ENCODE measurements at places on chromosomes 13 and 19.

DNA sequence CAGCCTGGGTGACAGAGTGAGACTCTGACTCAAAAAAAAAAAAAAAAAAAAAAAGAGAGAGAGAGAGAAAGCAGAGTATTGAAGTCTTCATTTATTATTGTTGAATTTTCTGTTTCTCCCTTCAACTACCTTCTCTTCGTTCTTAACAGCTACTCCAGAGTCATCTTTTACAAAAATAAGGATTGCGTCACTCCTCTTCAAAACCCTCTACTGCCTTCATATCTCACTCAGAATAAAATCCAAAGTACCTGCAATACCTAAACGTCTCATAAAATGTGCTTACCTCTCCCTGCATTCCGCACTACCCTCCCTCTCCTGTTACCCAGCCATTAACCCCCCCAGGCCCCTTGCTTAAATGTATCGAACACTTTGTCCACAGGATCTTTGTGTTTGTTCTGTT lies 17.4 kb upstream of the RPL21 start:
- no peak for DNase-seq

- DNase-seq: no peak
Observed at GRCh38 chr13:97279913-97280312, 57.8 kb downstream of the MBNL2 start.

DNA sequence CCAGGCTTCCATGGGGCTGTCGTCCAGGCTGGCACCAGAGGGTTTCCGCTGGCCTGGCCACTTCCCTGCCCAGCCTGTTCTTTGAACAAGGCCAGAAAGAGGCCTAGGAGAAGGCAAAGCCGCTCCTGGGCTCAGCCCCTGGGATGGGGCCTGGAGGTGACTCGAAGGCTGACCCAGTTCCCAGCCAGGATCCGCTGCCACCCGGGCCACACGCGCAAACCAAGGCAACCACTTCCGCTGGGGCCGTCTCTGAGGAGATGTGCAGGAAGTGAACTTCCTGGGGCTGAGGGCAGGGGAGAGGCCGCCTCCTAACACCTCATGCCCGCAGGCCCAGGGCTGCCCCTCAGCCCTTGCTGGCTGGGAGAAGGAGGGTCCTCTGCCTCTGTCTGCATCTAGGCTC lies 15.2 kb downstream of the PLEKHF1 start:
- peak; percentile 64 for DNase-seq

DNA sequence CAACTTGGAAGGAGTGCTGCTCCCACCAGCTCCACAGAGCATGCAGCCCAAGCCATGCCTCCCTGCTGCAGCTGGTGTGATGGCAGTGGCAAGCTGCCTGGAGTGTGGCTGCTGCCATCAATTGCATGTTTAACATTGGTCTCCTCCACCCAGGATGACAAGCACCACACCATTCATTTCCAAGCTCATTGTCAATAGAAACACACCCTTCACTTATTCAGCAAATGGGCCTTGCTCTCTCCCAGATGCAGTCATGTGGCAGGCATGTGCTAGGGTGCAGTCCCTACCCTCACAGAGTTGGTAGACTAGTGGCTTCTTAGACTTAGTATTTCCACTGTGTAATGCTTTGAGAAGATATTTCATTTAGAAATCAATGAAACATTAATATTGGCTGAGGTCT lies 70.8 kb upstream of the FGF14 start:
- no peak for DNase-seq

GRCh38 chr13:100388923-100389322 lies 199.7 kb downstream of the GGACT start:
- DNase-seq: no peak

GRCh38 chr13:54742984-54743383 lies 1714.4 kb downstream of the OLFM4 start:
- DNase-seq: no peak

DNA sequence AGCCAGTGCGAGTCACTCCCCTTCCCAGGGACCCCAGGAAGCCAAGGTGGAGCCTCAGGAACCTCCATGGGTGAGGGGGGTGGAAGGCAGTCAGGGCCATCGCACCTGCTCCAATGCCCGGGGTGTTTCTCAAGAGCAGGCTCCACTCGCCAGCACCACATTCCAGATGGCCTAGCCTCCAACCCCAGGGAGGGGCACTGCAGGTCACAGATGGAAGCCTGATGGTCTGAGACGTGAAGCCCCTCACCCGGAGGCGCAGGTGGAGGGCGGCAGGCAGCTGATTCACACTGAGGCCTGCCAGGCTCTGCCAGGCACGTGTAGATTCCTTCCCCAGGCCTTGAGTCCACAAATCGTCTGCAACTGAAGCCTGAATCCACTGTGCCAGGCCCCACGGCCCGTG lies 23.0 kb upstream of the ISYNA1 start:
- DNase-seq: no peak

- DNase-seq: no peak
Observed at GRCh38 chr13:114064450-114065140, 67.8 kb downstream of the RASA3 start.

DNA sequence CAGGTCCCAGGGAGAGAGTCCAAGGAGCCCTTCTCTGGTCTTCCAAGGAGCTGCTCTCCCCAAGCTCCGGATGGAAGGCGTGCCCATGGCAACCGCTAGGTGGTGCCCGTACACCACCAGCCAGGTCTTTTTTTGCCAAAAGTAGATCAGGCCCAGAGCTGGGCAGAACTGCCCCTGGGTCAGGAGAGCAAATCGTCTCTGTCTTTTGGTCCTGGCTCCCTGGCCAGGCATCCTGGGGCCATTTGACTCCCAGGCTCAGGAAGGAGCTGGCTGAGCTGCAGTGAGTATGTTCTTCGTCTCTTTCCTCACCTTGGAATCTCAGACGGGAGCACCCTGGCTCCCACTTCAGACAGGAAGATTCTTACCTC lies 24.6 kb upstream of the BCL3 start:
- peak; percentile 74 for DNase-seq

GRCh38 chr13:91144054-91144453 lies 203.4 kb upstream of the MIR17HG start:
- DNase-seq: no peak

All from activated CD4-positive, alpha-beta T cell treated with anti-CD3 and anti-CD28 coated beads, Interleukin-2, amount 50 U/mL, for 4 hours (primary cell).